ENCODE measurements at places on chromosomes 11 and 22.

GRCh38 chr11:41660585-41660984 is 201.1 kb upstream of the LRRC4C start:
- no peak for DNase-seq

DNA sequence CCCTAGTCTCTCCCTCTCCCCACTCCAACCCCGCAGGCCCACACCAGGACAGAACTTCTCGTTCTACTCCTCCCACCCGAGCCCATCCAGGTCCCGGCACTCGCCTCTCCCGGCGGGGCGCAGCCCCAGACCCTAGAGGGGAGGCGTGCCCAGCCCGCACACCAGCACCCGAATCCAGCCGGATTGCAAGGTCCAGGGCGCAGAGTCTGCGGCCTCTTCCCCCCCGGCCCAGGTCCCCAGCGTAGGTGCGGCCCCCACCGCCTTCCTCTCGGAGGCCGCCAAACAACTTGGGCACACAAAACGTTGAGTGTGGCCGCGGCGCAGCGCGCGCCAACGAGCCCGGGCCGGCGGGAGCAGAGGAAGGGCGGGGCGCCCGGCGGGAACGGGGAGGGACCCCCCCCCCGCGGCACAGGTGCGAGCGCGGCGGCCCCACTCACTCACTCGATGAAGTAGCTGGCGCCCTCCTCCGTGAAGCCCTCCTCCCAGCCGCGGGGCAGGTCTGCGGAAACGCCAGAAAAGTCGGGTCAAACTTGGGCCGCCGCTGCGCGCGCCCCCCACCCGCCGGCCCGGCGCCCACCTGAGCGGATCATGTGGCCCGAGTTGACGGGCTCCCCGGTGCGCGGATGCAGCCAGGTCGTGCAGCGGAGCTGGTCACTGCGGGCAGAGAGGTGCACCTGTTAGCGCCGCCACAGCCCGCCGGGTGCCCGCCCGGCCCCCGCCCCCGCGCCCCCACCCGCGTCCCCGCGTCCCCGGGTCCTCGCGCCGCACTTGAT is 480 bp downstream of the PLEKHA7 start:
- DNase-seq: no peak

GRCh38 chr11:121323046-121323607 is 30.6 kb downstream of the SC5D start:
- DNase-seq: no peak

- peak; percentile 7 for DNase-seq
Observed at GRCh38 chr11:75275581-75275980, 35.0 kb downstream of the TPBGL start.

- no peak for DNase-seq
Observed at GRCh38 chr11:6350043-6350442, 29.7 kb upstream of the CAVIN3 start.

DNA sequence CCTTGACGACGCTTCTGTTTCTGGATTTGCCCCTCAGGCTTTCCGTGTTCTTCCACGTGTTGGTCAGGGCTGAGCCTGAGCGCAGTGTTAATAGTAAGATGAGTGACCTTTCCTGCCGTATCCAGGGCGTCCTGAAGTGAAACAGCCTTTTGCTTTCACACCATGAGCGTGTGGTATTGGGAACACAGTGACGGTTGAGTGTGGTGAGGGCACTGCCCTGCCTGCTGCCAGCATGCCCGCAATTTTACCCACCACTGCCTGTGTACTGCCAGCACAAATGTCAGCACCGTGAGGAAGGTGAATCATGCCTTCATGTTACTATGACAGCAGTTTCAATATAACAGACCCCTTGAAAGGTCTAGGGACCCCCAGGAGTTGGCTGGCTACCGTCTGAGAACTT is 217.1 kb downstream of the TBC1D22A start:
- no peak for DNase-seq

- no peak for DNase-seq
Observed at GRCh38 chr22:25726241-25726640, 15.7 kb upstream of the MYO18B start.

GRCh38 chr11:121643479-121644186 is 190.9 kb upstream of the SORL1-AS1 start:
- DNase-seq: no peak

- no peak for DNase-seq
Observed at GRCh38 chr11:5239046-5239445, 4.8 kb upstream of the HBD start.

DNA sequence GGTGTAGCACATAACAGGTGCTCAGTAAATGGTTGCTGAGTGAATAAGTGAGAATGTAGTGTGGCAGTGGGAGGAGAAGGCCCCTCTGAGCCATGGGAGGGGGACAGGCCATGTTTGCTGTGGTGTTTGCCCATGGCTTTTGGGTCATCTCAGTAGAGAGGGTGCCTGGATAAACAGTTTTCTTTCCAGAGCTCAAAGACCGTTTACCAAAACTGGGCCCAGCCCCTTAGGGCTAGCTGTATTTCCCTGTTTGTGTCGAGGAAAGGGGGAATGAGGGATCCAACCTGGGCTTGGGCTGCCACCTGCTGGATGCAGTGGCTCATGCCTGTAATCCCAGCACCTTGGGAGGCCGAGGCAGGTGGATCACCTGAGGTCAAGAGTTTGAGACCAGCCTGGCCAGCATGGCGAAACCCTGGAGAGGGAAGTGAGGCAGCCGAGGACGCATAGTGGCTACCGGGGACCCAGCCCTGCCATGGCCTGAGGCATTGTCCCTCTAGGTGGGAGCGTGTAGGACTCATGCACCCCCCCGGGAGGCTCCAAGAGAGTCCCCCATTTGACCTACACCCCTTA is 8.7 kb upstream of the LTO1 start:
- no peak for DNase-seq

- no peak for DNase-seq
Observed at GRCh38 chr11:127106938-127107337, 106.4 kb upstream of the KIRREL3 start.

GRCh38 chr11:71170624-71171423 is 81.6 kb downstream of the SHANK2 start:
- DNase-seq: no peak

- DNase-seq: no peak
Observed at GRCh38 chr22:21080435-21081137, 34.8 kb downstream of the LRRC74B start.

GRCh38 chr11:124483422-124483821 is 37.9 kb upstream of the OR8B8 start:
- no peak for DNase-seq

DNA sequence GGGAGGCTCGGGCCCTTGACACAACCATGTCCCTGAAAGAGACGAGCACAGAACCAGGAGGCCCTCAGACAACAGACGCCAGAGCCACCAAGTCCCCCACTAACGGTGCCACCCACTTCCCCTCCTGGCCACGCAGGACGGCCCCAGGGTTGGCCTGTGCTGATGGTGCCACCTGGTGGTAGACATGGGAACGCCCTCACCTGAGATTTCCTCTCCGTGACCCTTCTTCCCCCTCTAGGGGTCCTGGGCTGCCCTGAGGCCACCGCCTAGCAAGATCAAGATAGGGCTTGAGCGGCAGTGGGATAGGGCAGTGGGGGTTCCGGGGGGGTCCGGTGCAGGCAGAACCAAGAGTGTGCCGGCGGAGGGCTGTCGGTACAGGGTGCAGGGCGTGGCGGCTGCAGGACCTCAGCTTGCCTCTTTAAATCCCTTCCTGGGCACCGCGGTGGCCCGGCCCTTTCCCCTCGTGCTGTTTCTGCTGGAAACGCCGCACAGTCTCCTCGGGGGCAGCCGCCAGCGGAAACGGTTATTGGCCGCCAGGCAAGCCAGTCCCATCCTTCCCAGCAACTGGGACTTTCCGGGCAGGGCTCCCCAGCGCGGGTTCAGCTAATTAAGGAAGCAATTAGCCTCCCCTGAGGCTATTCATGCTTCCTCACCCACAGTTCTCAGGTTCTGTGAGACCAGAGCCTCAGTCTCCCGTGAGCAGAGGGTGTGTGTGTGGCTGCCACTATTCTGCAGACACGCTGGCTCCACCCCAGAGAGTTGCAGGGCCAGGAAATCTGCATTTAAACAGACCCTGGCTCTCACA is 5.5 kb upstream of the NFAM1 start:
- DNase-seq: peak; percentile 48

DNA sequence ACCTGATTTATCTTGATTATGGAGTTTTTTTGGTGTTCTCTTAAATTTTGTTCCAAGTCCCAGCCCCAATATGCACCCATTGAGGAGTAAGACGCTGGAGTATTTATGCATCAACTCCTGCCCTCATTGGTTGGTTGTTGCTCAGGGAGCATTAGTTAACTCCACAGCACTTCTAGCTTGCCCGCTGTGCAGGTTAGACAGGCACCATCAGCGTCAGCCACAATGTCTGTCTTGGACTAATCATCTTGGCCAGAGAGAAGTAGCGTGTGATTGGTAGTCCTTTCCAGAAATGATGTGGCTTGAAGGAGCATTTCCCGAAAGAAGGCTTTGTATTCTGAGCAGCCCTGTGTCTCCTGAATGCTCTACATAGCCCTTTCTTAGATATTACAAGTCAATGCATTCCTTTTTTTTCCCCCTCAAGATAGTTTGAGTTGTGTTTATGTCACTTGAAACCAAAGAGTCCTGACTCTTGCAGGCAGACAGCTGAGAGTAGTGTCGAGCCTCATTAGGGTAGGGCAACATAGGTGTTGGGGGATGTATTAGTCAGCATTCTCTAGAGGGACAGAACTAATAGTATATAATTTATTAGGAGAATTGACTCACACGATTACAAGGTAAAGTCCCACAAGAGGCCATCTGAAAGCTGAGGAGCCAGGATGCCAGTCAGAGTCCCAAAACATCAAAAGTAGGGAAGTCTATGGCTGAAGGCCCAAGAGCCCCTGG is 94.6 kb upstream of the RCN1 start:
- no peak for DNase-seq

- DNase-seq: peak; percentile 14
Observed at GRCh38 chr11:68658097-68658496, 26.2 kb upstream of the GAL start.

DNA sequence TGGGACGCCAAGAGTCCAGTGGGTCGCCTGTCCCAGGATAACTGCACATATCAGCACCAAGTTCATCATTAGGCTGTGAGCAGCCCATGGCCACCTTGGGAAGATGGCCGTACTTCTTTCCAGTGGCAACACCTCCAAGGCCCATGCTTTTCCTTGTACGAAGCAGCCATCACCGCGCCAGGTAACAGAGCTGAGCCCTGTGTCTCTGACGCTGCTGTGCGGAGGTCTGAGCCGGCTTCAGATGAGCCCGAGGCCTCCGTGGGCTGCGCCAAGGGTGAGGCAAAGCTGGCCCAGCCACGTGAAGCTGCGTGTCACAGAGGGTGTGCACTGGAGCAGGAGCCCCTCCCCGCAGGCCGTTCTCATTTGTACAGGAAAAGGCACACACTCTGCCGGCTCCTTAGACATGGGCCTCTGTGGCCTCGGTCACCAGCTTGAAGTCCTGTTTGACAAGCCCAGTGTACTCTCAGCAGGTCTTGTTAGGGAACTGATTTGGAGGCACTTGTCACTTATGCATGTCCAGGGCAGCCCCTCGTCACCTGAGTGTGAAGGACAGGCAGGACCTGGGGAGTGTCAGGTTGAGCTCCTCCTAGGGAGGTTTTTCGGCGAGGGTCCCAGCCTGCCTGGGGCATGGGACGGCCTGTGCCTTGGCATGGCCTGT is 401.5 kb downstream of the TBC1D22A start:
- DNase-seq: no peak

DNA sequence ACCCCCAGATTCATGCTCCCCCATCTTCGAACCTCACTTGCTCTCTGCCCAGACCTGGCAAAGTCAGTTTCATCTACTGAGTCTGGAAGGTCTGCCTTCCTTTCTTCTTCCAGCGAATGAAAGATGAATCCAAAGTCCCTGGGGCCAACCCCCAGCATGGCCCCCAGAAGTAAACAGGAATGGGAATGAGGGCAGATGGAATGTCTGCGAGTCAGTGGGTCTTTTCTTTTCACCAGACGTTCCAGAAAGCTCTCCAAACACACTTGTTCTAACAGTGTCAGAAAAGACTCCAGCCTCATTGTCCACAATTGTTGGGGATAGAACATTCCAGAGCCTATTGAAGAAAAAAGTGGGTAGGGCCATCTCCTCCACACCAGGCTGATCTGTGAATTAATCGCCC is 28.6 kb downstream of the RIBC2 start:
- no peak for DNase-seq
